NT2/D1 (cell line): ENCODE measurements at places on chromosomes 4 and X.

DNA sequence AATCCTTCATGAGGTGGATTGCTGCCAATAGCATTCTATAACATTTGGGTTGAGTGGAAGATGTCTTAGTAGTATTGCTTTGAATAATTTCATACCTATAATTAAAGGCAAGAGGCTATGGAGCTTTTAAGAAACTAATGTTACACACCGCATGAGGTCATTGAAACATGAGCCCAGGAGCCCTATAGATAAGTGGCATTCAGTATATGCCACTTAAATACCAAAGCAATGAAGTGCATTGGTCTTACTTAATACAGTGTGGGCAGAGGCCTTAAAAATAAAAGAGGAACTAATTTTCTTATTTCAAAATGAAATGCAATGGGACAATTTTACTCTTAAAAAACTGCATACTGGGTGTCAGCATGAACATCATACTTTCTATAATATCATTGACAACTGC, 47.5 kb downstream of the SPATA18 start:
- DNase-seq: no peak

GRCh38 chrX:44890247-44890646, 17.3 kb downstream of the KDM6A start:
- no peak for DNase-seq

DNA sequence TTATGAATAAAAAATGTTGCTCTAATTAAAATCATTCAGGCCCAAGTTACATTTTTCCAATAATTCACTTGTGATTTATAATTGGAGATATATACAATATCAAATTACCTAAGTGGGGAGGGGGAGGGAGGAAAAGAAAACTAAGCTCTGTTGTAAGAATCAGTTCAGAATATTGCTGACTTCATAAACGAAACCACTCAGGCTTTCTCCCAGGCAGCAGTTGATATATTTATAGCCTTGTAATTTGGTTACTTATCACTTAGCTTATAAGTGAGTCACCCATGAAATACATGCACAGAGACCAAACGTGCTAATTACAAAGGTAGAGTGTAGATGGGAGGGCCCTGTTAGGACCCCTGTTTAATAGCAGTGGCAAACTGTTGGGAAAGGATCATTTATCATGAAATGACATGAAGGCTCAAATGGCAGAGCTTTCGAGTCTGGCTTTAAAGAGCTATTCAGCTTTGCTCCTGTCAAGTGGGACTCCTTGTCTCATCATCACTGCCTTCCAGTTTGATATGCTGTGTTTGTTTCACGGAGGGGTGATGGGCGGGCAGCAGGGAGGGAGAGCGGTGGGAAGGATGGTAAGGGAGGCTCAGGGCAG, 105.6 kb upstream of the PGRMC2 start:
- DNase-seq: no peak

GRCh38 chr4:156946516-156947424, 24.8 kb downstream of the PDGFC start:
- DNase-seq: no peak

GRCh38 chrX:6283826-6284225, 55.2 kb upstream of the NLGN4X start:
- DNase-seq: no peak

DNA sequence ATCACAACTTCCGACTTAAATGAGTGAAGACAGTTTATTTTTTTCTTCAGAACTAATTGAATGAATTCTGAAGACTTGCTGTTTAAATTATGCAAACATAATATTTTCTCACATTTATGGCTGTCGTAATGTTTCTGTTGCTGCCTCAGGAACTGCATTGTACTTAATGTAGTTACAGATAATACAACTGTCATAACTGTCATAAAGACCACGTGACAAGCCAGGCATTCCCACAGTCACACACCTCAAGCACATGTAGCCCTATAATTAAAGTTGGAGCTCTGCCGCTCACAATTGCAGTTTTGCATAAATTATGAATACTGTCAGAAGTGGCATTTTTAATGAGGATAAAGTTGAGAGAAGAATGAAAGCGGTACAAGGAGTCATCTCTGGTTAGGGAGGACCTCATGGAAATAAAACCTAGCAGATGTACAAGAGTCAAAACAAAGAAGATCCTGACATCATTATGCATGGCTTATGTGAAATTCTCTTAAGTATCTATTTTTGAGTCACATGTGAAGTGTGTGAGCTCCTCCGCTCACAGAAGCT, 38.5 kb upstream of the GALNTL6 start:
- no peak for DNase-seq

- no peak for DNase-seq
Observed at GRCh38 chr4:23369331-23369730, 520.5 kb downstream of the PPARGC1A start.

DNA sequence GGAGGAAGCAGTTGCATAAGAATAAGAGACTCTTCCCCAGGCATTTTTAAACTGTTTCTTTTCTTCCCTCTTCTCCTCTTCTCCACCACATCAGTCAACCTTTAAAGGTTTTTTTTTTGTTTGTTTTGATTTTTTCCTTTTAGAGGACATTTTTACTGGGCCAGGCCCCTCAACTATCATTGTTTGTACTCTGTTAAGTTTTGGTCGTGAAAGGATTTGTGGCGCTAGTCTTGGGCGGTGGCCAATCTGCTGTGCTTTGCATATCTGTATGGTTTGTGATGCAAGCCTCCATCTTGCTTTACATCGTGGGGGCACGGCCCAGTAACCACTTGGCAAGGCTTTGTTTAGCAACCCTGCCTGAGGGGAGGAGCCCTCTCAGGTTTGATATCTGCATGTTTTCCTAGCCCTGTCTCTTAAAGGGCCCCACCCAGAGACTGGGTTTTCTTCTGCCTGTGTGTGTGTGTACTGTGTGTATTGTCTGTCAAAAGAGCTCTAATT, 101.9 kb upstream of the SLITRK2 start:
- peak; percentile 5 for DNase-seq

DNA sequence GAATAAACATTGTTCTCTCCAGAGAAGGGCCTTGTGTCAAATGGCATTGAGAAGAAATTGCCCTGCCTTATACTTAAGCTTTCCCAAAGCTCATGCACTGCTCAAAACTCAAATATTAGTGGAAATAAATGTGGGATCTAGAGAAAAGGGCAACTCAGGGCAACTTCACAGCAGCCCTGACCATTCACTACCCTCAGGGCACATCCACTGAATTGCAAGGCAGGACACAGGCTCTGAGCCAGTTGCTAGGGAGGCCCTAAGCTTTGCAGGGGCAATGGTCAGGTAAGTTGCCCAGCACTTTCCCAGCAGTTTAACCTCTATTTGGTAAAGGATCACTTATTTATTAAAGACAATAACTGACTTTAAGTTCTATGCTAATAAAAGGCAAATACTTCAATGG, 255.3 kb upstream of the TEX13A start:
- no peak for DNase-seq

DNA sequence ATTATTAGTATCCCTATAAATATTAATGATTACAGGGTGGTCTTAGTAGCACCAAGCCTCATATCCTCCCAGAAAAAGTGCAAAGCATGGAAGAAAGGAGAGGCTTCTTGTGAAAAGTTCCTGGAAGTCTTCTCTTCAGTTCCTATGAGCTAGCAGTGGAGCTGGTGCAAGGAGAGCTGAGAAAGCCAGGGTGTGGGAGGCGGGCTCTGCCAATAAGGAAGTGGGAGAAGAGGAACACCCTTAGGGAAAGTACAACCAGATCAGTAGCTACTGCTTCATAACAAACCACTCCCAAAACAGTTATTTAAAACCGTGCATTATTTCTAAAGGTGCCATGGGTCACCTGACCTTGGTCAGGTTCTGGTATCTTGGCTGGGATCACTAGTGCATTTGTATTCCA, 72.4 kb downstream of the MAP9 start:
- no peak for DNase-seq

- no peak for DNase-seq
Observed at GRCh38 chrX:133849676-133850075, 135.7 kb downstream of the GPC3 start.

- no peak for DNase-seq
Observed at GRCh38 chr4:112156553-112156952, 11.3 kb downstream of the FAM241A start.

GRCh38 chr4:80462621-80463091, 127.1 kb downstream of the CFAP299 start:
- DNase-seq: no peak

DNA sequence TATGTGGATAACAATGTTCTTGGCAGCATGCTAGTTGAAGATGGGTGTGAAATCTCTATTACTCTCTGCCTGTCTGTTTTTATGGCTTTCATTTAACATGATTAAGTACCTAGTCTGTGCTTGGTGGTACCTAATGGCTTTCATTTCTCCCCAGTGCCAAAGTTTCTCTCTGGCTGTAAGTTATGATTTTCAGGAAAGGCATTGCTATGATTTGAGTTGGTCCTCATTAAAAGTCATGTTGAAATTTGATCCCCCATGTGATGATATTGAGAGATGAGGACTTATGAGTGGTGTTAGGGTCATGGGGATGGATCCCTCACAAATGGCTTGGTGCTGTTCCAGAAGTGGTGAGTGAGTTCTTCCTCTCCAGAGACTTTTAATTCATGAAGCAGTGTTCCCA, 162.4 kb upstream of the IL15 start:
- no peak for DNase-seq

GRCh38 chrX:51053741-51054140, 143.2 kb downstream of the BMP15 start:
- peak; percentile 1 for DNase-seq

- DNase-seq: no peak
Observed at GRCh38 chr4:173405840-173406606, 7.1 kb upstream of the SCRG1 start.

GRCh38 chr4:9969526-9970398, 51.5 kb downstream of the SLC2A9 start:
- no peak for DNase-seq

DNA sequence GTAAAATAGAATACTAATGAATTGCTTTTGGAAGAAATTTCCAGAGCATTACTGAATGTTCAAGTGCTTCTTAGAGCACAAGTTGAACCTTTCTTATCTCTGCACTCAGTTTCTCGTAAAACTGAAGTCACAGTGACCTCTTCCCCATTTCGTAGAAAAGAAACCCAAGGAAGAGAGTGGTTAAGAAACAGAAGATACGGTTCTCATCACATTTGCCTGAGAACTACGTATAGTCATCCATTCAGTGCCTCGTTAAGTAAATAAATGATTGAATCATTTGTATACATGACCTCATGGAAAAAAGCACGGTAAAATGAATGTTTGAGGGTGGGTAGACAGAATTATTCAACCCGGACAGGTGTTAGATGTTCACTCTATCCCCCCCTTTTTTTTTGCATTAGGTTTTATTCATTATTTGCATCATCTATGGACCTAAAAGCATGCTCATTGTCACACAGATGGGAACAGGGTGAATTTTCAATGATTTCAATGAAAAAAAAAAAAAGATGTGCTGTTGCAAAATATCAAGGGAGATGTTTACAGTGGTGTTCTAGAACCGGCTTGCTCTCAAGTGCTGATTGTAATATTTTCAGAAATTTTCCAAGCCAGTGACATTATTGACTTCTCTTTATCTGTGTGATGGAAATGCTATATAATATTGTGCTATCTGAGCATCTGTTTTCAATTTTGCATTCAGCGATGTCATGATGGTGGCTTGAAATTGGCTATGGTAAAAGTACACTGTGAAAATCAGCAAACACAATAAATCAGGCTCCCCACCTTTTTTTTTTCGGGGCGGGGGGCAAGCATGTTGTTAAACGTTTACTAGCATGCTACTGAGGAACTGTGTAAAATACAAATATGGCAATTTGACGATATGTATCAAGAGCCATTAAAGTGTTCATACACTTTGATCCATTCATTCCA, 4.3 kb downstream of the RHOH start:
- DNase-seq: no peak

DNA sequence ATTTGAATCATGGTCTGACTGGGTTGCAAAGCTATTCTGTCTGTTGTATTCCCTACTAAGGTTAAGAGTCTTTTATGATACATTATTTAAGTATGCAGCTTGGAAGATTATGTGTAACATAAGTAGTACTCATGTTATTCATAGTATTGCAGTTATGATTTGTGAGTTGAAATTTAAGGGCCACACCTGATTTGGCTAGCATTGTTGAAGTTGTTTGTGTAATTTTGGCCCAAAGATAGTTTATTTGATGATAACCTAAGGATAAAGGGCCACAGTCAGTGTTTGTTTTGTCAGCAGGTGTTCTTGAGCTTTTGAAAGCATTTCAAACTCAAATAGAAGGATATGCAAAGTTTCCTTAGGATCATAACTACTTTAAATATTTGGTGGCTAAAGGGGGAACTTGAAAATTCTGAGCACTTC, 38.9 kb downstream of the NUDT9 start:
- no peak for DNase-seq

DNA sequence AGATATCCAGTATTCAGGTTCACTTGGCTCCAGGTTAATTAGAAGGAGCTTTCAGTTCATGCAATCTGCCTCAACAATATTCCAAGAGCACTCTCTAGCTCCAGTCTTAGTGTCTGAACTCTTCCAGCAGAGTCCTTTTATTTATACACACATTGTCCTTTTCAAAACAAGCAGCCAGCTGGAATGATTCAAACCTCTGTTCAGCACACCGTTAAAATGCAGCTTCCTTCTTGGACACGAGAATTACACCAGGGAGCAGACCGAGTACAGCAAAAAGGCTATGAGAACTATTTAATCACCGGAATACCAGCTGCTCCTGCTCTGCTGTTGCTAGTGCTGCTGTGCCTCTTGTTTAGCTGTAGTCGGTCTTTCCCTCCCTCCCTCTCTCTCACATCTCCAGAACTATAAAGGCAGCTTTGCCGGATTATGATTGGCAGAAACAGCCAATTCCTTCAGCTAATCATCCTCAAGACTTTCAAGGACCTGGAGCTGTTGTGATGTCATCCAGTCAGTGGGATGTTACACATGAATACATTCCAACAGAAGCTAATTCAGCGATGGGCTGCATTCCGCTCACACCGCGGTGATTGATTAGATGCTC, at the start of gene NDST4:
NDST4 (minus strand) TSS at position 115 of the 601 bp plus-strand sequence. CDS start 36,584 bp downstream, outside the sequence.
- no peak for DNase-seq

DNA sequence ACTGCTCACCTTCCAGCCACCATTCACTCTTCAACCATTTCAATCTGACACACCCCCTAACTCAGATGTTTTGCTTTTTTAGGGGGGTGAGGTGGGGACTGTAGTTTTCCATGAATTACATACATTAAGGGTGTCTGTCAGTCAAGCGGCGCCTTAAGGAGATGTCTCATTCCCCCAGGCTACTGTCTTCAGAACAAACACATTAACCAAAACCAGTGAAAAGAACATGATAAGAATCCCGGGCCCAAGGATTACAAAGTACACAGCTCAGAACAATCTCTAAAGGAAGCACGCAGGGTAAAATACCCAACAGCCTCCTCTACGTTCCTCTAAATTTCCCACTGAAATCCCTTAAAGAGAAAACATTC, 62.5 kb upstream of the IRF2 start:
- no peak for DNase-seq

DNA sequence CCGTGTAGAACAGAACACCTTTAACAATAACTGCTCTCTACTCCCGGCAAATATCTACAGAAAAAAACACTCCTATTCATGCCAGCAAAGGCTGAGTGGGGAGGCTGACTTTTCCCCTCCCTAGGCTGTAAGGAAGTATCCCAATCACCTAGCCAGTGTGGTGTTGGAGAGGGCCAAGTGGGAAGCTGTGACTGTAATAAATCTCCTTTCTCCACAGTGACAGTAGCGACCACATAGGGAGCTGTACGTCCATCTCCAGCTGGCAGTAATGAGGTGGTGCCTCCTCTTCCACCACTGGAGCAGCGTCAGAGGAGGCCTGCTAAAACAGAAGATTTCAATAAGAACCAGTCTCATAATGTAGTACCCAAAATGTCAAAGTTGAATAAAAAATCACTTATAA, 47.9 kb upstream of the PLAC1 start:
- DNase-seq: no peak

- DNase-seq: no peak
Observed at GRCh38 chr4:113474017-113474416, 287.5 kb downstream of the CAMK2D start.

- DNase-seq: no peak
Observed at GRCh38 chr4:67052814-67053675, 492.3 kb downstream of the CENPC start.
